ENCODE measurements at places on chromosomes 4 and X.

GRCh38 chrX:130415201-130415600 is 13.4 kb downstream of the RBMX2 start:
- no peak for DNase-seq

DNA sequence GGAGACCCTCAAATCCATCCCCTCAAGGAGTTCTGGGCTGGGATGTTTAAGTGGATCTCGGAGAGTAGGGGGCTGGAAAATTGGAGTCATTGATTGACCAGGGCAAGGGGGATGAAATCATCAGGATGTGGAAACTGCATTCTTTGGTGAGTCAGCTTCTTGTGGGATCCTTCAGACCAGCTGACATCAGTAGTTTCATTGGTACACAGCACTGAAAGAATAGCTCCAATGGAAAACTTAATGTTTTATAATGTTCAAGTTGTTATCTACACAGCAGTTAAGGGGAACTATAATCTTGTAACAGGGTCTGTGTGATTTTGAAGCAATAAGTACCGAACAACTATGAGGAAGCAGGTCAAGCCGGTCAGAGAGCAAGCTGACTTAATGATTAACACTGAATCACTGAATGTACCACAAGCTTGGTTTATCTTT is 506.1 kb downstream of the RPA4 start:
- no peak for DNase-seq

- DNase-seq = no peak
These were observed 101.3 kb downstream of the PALLD start for GRCh38 chr4:168598191-168598590.

- DNase-seq = no peak
These were observed 84.5 kb downstream of the AASDH start for GRCh38 chr4:56302760-56303159.

- DNase-seq = no peak
These were observed 191.7 kb upstream of the CPEB2 start for GRCh38 chr4:14810568-14810967.

DNA sequence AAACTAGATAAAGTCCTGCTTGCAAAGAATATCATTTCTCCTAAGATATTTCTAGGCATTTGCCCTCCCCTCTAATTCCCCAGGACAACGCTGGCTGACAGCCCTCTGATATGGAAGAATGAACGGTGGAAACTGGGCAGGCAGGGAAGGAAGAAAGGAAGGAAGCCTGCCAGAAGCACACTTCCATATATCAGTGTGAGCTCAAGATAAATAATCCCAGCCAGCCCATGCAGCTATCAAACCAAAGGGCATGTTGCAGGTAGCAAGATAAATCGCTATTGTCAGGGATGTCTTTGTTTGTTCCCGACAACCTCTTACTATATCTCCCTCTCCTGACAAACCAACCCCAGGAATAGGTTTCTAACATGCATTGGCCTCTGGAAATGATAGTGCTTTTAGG is 412.8 kb downstream of the HNRNPD start:
- DNase-seq = no peak

DNA sequence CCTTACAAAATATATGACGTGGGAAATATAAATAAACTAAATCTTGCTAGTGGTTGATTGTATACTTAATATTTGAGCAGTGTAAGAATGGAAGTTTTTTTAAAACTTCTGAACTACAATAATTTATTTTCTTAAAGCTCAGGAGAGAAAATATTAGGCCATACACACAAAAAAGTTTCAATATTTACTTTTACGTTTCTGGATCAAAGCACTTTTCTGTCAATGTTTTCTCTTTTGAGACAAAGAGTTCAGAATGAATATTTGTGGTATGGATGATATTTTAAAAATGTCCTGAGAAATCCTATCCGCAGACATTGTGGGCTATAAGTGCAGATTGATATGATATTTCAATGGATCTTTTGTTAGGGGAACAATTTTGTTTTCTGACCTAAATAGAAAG is 109.9 kb downstream of the TLL1 start:
- DNase-seq = no peak

DNA sequence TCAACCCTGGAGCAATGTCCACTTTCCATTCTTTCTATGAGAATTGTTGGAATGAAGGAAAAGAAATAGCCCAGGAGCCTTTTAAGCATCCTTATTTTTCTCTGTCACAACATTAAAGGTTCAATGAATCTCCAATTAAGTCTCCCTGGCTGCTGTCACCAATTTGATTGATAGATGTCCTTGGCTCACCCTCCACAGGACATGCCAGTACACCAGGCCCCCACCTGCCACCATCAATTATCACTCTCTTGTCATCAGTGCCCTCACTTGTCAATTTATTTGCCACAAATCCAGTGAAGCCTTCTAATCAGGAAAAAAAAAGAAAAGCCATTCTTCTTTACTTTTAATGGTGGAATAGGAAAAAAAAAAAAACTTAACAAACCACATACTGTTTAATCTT is 453.6 kb downstream of the CENPC start:
- no peak for DNase-seq

- no peak for DNase-seq
These were observed 8.1 kb upstream of the NDST4 start for GRCh38 chr4:115121351-115122043.

DNA sequence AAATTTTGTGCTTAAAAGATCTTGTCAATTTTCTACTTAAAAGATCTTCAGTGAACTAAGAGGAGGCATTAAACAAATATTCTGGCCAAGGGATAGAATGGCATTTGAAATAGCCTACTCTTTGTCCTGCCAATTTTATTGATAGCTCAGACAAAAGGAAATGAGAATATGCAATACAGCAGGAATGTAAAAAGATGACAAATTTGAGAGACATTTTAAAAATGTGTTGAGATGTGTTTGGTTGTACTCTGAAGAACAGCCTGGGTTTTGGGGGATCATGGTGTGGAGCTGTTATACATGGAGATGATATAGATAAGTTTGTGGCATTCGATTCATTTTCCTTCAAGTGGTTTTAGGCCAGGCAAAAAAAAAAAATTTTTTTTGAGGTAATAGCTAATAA is 11.6 kb upstream of the MAD2L1 start:
- DNase-seq = no peak

DNA sequence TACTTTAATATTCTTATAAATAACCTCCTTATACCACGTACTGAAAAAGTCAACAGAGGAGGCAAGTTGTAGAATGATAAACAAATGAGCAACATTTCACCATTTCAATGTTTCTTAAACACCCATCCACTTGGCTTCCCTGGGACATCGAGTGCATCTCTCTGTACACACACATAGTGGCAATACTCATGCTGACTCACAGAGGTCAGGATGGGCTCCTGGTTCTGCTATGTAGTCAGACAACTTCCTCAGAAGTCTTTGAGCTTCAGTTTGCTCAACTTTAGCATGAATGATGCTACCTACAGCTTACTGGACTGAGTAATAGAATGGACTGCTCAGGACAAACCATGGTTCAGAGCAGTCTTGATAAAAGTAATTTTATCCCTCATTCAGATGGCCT is 56.9 kb downstream of the MAD2L1 start:
- DNase-seq = no peak

GRCh38 chr4:62814510-62815047 is 1594.7 kb downstream of the TECRL start:
- no peak for DNase-seq

DNA sequence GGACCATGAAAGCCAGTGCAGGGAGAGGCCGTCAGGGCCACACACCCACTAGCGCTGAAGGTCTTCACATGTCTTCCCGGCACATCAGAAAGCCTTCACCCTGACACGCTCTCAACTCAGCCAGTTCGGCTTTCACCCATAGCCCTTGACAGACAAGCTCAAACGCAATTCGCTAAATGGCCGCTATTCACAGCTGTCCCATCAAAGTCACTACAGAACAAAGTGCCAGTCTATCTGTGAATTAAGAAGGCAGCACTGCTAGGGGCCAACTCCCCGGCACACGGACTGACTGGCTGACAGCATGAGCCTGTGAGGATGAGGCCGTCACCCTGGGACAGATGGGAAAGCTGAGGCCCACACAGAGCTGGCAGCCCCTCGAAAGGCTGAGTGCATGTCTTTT is 45.7 kb downstream of the ACOX3 start:
- DNase-seq = no peak

DNA sequence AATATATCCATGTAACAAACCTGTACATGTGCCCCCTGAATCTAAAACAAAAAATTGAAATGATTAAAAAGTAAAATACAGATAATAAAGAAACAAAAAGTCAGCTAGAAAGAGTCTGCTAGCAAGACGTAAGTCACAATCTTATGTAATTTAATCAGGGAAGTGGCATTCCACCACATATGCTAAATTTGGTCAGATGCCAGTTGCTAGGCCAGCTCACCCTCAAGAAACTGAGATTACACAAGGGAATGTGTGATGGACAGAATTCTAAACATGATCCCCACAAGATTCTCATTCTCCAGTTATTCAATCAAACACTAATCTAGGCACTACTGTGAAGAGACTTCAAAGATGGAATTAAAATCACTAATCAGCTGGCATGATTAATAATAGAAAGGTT is 689.3 kb downstream of the CENPC start:
- no peak for DNase-seq

- DNase-seq = no peak
These were observed 19.0 kb upstream of the GPC4 start for GRCh38 chrX:133434197-133434820.

- DNase-seq = no peak
These were observed 5.8 kb upstream of the SRD5A3 start for GRCh38 chr4:55340266-55340665.

DNA sequence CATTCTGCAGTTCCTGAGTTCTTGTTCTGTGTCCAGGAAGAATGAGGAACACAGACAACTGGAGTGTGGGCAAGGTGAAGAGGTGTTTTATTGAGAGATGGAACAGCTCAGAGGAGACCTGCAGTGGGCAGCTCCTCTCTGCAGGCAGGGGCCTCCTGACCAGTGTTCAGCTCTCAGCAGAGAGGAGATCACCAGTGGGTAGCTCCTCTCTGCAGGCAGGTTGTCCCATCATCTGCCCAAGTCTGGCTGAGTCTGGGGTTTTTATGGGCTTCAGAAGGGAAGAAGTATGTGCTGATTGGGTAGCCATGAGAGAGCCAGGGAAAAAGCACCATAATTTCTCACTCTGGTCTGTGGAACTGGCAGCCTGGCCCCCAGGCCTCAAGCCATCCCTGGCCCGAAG is 56.0 kb upstream of the RASGEF1B start:
- DNase-seq = no peak

- DNase-seq = no peak
These were observed 38.5 kb downstream of the RPS6KA3 start for GRCh38 chrX:20228245-20228644.

DNA sequence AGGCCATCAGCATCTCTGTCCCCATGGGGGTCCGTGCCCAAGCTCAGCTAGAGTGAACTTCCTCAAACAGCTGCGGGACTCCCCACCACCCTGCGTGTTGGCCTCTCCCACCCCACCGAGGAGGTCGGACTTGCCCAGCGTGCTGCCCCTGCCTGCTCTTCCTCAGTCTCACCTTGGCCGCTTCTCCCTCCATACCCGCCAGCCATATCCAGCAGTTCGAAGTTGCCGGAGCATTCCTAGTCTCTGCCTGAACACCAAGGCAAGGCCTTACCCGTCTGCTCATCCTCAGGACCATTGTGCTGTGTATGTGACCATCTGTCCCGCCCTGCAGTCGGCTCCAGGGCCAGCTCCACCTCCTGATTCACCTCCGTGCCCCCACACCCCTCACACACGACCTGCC is 84.5 kb downstream of the WFS1 start:
- DNase-seq = no peak

DNA sequence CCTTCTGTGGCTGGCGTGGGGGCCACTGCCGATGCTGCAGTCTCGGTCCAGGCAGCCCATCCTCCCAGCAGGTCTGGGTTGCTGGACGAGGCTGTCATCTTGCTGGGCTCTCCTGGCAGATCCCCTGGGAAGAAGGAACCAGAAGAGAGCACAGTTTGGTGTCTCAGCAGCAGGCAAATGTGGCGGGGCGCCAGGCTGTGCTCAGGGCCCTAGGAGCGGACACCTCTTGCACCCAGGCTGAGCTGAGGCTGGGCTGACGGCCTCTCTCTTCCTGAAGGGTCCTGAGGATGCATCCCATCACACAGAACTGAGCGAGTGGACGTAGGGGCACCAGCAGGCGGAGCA is 39.2 kb upstream of the CPLX1 start:
- DNase-seq = no peak

DNA sequence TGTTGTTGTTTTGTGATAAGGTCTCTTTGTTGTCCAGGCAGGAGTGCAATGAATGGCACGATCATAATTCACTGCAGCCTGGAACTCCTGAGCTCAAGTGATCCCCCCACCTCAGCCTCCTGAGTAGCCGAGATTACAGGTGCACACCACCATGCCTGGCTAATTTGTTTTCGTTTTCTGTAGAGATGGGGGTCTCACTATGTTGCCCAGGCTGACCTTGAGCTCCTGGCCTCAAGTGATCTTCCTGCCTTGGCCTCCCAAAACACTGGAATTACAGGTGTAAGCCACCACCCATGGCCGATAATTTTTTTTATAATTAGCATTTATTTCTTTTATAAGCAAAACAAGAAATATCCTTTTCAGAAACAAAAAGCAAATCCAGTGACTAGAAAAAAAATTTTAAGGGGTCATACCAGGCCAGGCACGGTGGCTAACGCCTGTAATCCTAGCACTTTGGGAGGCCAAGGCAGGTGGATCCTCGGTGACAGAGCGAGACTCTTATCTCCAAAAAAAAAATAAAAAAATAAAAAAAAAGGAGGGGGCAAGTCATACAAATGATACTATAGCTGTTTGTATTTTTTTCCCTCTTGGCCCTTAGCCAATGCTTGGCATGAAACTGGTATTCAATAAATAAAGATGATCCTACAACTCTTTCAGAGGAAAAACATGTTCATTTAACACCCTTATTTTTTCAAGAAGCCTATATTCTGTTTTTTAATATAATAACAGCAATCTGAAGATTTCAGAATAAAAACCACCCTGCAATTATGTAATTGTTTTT is 3.4 kb downstream of the PLAC8 start:
- no peak for DNase-seq

DNA sequence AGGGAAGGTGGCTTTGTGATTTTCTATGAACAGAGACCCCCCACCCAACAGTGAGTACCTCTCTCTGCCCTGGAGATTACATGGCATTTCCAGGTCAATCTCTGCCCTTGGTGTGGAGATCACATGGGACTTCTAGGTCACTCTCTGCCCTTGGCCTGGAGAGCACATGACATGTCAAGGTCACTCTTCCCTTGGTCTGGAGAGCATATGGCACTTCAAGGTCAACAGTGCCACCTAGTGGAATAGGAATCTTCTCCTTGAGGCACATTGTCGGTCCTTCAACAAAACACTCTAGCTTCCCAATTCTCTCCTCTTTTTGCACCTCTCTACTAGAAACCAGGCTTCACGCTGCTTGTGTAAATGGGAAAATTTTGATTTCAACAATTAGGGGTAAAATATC is 66.2 kb upstream of the TACR3 start:
- DNase-seq = no peak

GRCh38 chr4:174663216-174663615 is 140.9 kb upstream of the HPGD start:
- no peak for DNase-seq

GRCh38 chr4:88102026-88102425 is 56.4 kb downstream of the ABCG2 start:
- DNase-seq = no peak

- no peak for DNase-seq
These were observed 286.2 kb downstream of the GASK1B start for GRCh38 chr4:157886645-157887044.
